HT-29 (cell line): ENCODE measurements at places on chromosomes 6 and 20. TPM values are rescaled to one million over a fixed set of nuclear protein-coding genes. Genes with fewer than 3 reads are reported as not detected.
A peak's percentile ranks its signal among the peaks of the same experiment; 100 is the strongest.

Gene TBXT
- not detected in 2 replicates for total RNA-seq

Gene PLG
- total RNA-seq = not detected in 2 replicates

GRCh38 chr6:28543651-28544610 is 18.2 kb downstream of the GPX5 start:
- no peak for DNase-seq

DNA sequence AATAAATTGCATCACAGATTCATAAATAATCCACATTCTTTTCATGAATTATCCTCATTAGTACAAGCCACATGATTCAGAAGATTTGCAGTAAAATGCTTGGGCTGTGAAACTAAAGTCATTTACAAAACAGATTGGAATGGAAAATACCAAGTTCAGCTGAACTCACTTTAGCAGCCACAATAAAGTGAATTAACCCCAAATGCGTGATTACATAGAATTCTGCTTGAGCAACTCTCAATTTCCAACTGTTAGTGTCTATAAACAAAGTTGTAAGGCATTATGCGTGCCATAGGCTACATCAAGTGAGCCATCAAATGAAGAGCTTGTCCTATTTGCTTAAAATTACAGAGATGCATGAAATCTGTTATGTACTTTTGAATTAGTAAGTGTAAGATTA is 60.4 kb upstream of the GFRAL start:
- no peak for DNase-seq

Gene OXT
- not detected in 2 replicates for total RNA-seq

Gene TMEM244
- total RNA-seq = not detected in 2 replicates

DNA sequence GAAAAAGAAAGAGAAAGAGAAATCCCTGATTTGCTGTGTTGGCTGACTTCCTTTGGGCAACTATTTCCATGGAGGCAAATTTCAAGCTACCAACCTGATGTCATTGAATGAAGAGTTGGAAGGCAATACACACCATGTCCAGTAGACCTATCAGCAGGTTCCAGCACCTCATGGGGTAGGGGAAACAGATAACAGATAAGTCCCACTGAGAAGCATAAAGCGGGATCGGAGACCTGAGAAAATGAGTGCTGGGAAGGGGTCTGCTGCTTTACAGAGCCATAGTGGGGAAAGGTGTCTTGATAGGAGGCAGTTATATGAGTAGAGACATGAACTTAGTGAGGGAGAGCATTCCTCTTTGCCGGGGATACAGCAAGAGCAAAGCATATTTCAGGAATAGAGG is 244.9 kb downstream of the PLCB1 start:
- no peak for DNase-seq

Gene BPIFB2
- not detected in 2 replicates for total RNA-seq

Gene FNDC11
- 2.2 and 2.4 TPM in 2 replicates for total RNA-seq

Gene GATA5
- 0.05 and 0.13 TPM in 2 replicates for total RNA-seq

GRCh38 chr6:144279484-144280150 is 5.5 kb upstream of the UTRN start:
- no peak for DNase-seq

DNA sequence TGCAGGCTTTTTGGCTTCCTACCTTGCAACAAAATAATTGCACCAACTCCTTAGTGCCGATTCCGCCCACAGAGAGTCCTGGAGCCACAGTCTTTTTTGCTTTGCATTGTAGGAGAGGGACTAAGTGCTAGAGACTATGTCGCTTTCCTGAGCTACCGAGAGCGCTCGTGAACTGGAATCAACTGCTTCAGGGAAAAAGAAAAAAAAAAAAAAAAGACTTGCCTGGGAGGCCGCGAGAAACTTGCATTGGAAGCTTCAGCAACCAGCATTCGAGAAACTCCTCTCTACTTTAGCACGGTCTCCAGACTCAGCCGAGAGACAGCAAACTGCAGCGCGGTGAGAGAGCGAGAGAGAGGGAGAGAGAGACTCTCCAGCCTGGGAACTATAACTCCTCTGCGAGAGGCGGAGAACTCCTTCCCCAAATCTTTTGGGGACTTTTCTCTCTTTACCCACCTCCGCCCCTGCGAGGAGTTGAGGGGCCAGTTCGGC is 420 bp downstream of the SOX4 start:
- DNase-seq = no peak

GRCh38 chr20:1539816-1540419 is 17.6 kb downstream of the SIRPD start:
- no peak for DNase-seq

- no peak for DNase-seq
These were observed 10.1 kb upstream of the MRGBP start for GRCh38 chr20:62786157-62786556.

Gene ZKSCAN8
- 5.3 and 5.7 TPM in 2 replicates for total RNA-seq

DNA sequence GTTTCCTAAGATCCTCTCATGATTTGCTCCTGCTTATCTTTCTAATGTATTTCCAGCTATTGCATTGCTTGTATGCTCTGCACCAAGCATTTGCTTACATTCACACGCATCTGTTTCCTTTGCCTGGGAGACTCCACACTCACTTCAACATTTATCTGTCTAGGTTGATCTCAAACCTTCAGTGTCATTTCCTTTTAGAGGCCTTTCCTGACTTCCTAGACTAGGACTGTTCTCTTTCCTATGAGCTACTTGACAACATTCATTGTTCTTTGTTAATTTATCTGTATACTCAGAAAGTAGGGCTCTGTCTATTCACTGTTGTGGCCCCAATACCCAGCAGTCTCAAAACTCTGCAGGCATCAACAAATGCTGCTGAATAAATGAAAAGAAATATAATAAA is 84.4 kb downstream of the WASF1 start:
- DNase-seq = no peak

- DNase-seq = peak; percentile 72
These were observed at the start of gene EPM2A for GRCh38 chr6:145735356-145736165. EPM2A (minus strand) TSS chr6:145735520; CDS start chr6:145735498, 22 bp downstream.

DNA sequence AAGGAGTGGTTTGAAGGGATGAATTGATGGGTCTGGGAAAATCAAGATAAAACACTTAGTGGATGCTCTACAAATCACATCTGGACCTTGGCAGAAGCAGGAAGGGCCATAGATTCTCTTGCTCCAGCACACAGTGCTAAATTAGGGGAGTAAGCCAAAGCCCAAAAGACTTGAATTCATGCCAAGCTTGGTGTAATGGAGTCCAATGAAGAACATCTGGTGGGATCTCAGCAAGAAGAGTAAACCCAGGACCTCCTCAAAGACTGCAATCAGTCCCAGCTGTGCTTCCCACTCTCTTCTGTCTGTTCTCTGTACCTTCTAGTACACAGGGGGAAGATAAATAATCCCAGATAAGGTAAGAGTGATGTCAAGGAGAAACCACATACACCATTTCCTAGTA is 683.4 kb downstream of the RNF144B start:
- DNase-seq = no peak

Gene HLA-DOB
- not detected in 2 replicates for total RNA-seq

DNA sequence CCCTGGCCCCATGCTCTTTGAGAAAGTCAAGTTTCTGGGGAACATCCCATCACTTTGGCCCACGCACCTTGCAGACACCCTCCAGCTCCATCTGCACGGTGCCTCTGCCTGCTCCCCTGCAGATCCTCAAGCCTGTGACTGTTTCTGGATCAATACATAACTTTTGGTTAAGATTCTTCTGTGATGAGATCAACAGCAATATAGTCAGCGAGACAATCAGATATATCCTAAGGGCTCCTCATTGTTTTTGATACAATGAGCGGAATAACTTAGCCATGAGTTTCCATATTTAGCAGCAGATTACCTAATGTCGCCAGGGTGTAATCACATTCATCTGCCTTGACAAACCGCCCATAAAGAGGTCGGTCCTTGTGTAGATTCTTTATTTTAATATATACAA is 109.3 kb upstream of the MTHFD1L start:
- DNase-seq = no peak

DNA sequence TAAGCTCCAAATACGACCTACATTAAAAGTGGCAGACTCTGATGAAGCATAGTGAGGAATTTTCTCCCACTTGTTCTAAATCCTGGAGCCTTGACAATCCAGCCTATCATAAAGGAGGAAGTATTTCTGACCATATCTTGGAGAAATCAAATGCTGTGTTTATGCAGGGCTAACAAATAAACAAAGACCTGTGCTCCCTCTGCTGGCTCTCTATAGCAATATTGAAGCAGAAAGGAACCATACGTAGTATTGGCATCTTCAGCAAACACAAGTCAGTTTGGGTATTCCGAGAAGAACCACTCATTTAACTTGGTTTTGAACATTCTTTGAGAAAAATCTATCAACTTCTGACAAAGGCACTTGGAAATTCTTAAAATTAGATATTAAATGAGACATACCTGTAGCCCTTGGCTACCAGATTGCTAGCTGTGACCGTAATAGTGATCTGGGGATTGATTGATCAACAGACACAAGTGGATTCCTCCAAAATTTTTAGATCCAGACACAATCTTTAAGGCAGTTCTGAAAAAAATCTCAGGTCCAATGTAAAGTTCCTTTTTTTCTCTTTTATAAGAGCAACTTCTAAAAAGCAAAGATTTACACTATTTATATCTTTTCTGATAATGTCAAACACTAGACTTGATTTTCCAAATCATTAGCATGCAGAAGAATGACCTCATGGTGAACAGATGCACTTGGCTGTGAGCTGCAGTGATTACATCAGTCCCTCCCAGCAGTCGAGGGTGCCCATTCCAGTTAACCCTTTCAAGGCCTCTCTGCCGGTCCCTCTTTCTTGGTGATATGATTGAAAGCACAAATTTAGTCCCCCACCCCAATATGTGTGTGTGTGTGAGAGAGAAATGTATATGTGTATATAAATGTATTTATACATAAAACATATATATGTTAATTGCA is 40.2 kb downstream of the INSM1 start:
- peak; percentile 27 for DNase-seq

DNA sequence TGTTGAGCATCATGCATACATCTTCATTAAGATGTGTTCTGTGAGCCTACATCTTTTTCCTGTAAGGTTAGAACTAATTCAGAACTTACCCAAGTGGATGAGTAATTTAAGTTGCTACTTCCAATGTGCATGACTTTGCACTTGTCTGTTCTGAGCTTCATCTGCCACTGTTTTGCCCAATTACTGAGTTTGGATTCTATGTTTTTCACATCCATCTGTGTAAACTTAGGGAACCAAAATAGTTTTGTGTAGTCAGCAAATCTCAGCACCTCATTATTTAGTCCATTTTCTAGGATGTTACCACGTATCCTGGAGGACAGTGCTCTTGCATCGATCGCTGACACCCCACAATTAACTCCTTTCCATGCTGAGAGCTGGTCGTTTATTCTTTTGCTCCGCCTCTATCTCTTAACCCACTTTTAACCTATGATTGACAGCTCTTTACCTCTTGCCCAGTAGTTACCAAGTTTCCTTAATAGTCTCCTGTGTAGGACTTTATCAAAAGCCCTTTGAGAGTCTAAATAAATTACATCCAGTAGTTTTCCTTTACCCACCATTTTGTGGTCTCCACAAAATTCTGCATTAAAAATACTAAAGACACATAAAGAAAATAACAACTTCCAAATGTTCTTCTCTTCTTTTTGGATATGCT is 44.2 kb upstream of the CITED2 start:
- DNase-seq = no peak

GRCh38 chr6:38178584-38178886 is 359.0 kb downstream of the ZFAND3 start:
- no peak for DNase-seq

Gene IRAK1BP1
- 0.28 and 0.42 TPM in 2 replicates for total RNA-seq

DNA sequence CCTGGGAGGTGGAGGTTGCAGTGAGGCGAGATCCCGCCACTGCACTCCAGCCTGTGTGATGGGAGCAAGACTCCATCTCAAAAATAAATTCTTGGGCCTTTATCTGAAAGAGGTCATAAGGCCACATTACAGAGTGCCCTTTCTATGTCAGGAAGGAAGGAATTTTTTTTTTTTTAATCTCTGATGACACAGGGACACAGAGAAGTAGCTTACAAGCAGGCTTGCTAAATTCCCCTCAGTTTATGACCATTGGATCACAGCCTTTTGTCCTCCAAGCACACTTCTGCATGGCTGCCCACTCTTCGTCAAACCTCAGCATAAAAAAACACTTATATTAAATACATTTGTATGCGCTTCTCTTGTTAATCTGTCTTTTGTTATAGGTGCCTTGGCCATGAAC is 7.5 kb upstream of the IFNGR1 start:
- no peak for DNase-seq

- DNase-seq = no peak
These were observed 27.2 kb upstream of the QKI start for GRCh38 chr6:163387317-163387716.

- DNase-seq = no peak
These were observed 122.0 kb downstream of the HTR1B start for GRCh38 chr6:77341058-77341986.

GRCh38 chr6:82353848-82354247 is 9.8 kb upstream of the TPBG start:
- no peak for DNase-seq

Gene ZFP57
- total RNA-seq = 0.13 TPM in 1 of 2 replicates, not detected in the other

GRCh38 chr6:14023855-14024254 is 93.7 kb upstream of the CD83 start:
- DNase-seq = no peak

DNA sequence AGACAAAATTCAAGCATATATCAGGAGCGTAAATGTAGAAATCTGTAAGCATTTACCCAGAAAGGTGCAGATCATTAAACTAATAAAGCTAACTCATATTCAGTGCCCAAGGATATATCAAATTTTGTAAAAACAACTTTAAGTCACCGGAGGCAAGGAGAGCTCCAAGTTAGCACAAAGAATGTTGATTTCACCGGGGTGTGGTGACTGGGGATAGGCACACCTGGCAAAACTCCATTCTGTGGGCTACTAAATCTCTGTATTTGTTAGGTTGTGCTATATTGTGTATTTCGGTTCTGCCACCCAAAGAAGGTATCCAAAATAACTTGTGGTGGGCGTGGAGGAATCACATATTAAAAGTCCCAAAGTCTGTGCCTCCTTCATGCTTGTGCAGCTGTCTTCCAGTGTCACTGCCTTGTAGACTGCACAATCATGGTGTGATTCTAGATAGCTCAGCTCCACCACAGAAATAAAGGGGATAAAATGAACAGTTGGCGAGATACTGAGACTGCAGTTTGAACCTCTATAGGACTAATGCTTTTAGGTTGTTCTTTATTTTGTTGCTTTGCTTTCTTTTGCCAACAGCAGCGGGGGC is 111.6 kb downstream of the GMDS start:
- DNase-seq = no peak

DNA sequence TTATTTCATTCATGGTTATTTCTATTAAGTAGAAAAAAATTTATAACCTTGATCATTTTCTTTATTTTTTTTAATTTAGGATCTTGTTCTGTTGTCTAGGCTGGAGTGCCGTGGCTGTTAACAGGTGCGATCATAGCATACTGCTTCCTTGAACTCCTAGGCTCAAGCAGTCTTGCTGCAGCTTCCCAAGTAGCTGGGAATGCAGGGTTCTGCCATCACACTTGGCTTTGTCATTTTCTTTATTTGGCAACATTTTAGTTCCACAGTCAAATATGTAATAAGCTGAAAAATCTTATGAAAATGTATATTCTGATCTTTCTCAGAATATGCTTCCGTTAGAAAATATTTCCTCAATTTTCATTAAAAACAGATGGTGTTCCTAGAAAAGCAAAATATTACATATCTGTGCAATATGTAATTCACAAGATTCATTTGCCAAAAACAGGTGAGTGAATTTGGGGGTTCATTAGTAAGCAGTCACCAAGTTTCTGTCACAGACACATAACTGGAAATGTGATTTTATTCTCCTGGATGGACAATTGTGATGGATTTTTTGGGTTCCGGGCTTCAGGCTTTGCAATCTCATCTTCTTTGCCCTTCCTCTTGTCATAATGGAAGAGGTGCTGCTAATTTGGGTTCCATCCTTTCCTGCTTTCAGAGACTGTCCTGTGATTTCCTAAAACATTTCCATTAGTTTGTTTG is 21.5 kb downstream of the AMD1 start:
- no peak for DNase-seq

Gene CRYBG1
- 31.3 and 31.7 TPM in 2 replicates for total RNA-seq
